BJ (cell line): ENCODE measurements at places on chromosomes 5 and 9. TPM values are rescaled to one million over a fixed set of nuclear protein-coding genes. Genes with fewer than 3 reads are reported as not detected.
A peak's percentile ranks its signal among the peaks of the same experiment; 100 is the strongest.

GRCh38 chr5:77080905-77081304 lies 6.2 kb downstream of the ZBED3 start:
- no peak for DNase-seq

- DNase-seq = no peak
Observed at GRCh38 chr5:55894135-55894534, 43.0 kb downstream of the IL31RA start.

- no peak for DNase-seq
Observed at GRCh38 chr5:1734908-1735289, 64.7 kb downstream of the MRPL36 start.

DNA sequence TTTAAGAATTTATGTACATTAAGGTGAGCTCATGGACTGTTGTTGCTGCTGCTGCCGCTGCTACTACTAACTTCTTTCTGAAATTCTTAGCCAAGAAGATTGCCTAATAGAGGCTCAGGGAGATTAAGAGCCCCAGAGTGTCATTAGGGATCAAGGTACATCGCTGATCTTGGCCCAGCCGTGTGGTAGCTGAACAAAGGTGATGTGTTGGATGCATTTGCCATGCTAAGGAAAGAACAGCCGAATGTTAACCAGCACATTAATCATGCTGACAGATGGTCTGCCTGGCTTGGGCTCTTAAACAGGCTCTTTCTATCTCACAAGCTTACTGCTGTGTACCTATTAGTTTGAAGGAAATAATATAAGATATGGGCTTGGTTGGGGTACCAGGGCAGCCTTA lies 137.1 kb downstream of the KCTD16 start:
- no peak for DNase-seq

STK32A gene
- 1.1 and 1.2 TPM in 2 replicates for polyA plus RNA-seq

- no peak for DNase-seq
Observed at GRCh38 chr5:82205005-82205404, 73.1 kb downstream of the RPS23 start.

DNA sequence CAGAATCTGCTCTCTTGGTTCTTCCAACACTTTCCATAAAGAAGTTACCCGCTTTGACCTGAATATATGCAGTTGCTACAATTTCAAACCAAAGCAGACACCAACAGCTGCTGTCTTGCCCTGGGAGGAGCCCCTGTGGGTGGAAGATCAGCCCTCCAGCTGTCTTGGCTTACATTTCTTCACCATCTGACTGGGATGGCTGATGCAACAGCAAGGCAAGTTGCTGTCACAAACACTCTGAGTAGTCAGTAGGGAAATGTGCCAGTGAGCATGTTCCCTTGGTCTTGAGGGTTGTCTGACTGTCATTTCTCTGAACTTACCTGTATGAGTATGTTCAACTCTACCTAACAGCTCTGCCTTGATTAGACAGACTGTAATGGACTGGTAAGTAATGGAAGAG lies 152.9 kb downstream of the SGCD start:
- DNase-seq = peak; percentile 71

GRCh38 chr9:129885018-129885669 lies 49.9 kb downstream of the USP20 start:
- no peak for DNase-seq
